Activated CD4-positive, alpha-beta T cell treated with anti-CD3 and anti-CD28 coated beads, Interleukin-2, Interleukin-4, amounts not matched to agents 100 ng/mL and 50 ng/mL, durations not matched to agents 16 hours and 8 hours (primary cell): ENCODE measurements at places on chromosomes 2 and 18.

DNA sequence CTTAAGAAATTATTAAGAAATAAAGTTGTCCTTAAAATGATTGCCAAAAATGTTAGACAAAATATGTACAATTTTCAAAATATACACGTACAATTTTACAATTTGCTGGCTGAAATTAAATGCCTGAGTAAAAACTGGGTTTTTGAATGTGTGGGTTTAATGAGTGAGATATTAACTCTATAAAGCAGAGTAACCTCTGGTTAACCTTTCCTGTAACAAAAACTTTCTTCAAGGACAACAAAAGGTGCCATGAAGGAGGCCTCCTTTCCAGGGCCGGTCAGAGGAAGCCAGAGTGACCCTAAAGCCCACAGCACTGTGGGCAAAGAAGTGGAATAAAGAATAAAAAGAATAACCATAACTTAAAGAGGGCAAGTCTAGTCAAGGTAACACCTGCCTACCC lies 16.5 kb upstream of the MAL start:
- DNase-seq, result no peak

- no peak for DNase-seq
Measured at GRCh38 chr2:140882671-140883620, 1247.9 kb downstream of the LRP1B start.

GRCh38 chr2:160371251-160372009 lies 122.2 kb downstream of the RBMS1 start:
- no peak for DNase-seq

GRCh38 chr2:232873909-232874641 lies 4.0 kb downstream of the SNORC start:
- no peak for DNase-seq

DNA sequence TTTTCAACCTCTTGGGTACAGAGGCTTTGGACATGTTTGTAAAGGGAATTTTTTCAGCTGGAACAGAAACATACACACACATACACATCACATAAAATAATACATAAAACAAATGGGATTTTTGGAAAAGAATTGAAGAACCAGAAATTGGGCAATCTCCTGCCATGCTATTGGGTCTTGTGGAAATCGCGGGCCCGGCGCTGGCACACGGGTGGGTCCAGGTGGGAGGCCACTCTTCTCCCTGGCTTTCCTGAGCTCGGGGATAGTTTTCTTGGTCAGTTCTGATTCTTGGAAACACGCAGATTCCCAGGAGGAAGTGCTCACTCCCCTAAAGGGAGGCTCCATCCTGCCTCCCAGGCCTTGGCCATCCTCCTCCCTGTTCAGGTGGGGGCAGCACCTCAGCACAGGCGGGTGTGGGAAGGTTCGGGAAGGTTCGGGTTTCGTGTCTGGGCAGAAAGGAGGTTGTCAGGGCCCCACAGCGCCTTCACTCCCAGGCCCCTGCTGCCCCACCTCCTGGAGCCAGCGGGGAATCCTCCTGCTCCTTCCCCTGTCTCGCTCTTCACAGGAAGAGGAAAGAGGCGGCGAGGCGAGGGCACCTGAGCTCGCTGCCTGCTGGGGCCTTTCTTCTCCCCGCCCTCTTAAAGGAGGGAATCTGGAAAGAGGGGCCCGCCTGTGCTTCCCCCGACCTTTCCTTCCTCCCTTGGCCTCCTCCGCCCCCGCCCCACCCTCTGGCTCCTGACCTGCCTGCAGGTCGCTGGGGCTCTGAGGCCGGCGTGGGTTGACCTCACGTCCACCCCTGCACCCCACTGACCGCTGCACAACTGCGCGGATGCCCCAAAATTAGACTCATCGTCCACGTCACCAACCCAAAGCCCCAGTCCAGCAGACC lies 97.8 kb upstream of the PXDN start:
- no peak for DNase-seq

DNA sequence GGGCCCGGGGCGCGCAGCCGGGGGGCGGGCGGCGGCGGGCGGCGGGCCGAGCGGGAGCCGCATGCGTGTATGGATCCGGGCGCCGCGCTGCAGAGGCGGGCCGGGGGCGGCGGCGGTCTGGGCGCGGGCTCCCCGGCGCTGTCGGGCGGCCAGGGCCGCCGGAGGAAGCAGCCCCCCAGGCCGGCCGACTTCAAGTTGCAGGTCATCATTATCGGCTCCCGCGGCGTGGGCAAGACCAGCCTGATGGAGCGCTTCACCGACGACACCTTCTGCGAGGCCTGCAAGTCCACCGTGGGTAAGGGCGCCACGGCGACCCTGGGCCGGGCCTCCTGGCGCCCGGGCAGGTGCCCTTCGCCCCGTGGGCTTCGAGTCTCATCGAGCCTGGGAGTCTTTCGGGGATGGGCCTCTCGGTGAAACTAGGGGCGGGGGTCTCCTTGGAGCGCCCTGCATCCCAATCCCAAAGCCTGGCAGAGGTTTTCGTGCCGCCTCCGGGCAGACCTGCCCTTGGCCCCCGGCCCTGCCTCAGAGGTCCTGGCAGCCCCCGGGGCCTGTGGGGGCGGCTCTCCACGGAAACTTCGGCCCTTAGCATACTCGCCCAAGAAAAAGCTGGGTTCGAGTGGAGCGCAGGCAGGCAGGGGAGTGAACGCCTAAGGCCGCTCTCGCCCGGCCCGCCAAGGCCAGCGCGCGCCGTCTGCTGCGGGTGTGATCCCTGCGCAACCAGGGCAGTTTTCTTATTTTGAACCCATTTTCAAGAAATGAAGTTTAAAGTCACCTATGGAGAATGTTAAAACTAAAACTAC lies 622 bp downstream of the RAB12 start:
- no peak for DNase-seq

GRCh38 chr2:191565647-191566198 lies 112.2 kb upstream of the NABP1 start:
- no peak for DNase-seq

DNA sequence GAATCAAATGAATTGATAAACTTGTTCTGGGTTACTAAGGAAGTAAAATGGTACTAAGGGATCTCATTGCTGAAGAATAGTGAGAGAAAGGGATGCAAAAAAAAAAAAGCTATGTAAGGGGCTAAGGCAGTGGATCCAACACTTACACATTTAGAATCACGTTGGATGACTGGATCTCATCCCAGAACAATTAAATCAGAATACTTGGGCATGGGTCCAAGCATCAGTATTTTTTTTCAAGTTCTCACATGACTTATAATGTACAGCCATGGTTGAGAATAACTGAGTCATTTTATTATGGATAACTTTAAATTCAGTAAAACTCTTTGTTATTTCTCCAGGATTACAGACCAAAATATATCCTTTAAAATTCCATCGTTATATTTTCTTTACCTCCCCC lies 8.5 kb downstream of the DSC1 start:
- DNase-seq, result no peak

DNA sequence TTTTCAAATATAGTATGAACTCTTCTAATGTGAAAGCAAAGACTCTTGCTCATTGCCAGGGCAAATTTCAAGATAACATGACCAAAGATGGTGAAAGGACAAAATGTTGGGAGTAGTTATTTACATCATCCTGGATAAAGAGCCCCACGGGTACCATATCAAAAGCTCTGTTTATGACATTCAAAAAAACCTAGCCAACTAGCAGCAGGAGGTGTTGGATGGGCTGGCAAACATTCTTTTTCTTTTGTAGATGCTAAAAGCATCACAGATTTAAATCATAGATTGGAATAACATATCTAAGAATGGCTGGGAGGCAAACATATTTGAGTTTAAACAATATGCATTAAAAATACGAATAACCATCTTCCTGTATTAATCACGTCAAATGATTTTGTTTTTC lies 153.5 kb downstream of the ICOS start:
- DNase-seq, result no peak

- no peak for DNase-seq
Measured at GRCh38 chr18:50401888-50402287, 27.0 kb downstream of the SKA1 start.

DNA sequence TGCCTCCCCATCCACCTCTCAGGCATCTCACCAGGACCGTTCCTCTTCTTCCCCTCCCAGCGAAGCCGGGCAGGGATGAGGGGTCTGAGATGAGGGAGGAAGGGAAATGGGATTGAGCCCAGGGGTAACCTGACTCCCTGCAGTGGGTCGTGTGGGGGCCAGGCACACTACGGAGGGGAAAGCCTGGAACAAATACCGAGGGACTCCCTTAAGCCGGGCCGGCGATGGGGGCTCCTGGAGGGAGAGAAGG lies 250 bp upstream of the SPEG start:
- DNase-seq, result no peak

- DNase-seq, result peak; percentile 79
Measured at GRCh38 chr18:12236934-12237832, 17.0 kb upstream of the CIDEA start.

DNA sequence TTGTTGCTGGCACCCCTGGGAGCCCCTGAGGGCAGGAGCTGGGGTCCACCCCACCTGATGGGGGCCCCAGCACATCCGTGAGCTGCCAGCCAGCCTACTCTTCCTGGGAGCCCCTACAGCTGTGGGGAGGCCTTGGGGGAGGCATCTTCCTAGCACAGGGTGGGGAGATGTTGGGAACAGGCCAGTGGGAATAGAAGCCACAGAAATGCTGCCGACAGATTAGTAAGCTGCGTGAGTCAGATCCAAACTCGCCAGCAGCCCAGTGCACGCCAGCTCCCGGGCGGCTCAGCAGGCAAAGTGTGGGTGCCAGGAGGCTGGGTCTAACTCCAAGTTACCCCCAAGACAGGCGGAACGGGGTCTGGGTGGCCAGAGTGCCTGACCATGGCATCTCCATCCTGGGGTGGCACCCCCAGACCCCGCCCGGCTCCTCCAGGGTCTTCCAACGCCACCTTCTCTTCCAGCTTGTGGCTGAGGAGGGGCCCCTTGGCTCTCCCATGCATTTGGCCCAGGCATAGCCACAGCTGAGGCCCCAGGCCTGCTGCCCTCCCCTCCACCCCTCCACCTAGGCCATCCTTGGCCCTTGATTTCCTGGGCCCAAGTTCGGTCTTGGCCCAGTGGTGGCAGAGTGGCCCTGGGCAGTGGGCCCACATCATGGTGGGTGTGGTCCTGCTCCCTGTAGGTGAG lies 15.3 kb downstream of the CROCC2 start:
- DNase-seq, result no peak

DNA sequence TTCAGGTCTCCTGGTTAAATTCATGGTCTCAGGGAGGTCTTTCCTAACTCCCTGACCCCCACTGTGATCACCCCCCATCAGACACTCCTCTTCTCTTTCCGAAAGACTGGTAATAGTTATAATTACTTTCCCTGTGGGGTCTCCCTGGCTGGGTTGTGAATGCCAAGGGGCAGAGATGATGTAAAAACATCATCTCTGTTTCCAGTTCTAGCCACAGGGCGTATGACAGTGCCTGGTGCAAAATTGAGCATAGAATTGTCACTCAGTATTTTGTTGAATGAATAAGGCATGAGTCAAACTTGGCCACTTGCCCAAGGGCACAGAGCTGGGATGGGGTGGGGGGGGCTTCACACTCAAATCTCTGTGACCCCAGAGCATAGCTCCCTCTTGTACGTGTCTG lies 65.2 kb downstream of the LTBP1 start:
- no peak for DNase-seq

- no peak for DNase-seq
Measured at GRCh38 chr2:190929919-190930318, 49.3 kb downstream of the GLS start.

DNA sequence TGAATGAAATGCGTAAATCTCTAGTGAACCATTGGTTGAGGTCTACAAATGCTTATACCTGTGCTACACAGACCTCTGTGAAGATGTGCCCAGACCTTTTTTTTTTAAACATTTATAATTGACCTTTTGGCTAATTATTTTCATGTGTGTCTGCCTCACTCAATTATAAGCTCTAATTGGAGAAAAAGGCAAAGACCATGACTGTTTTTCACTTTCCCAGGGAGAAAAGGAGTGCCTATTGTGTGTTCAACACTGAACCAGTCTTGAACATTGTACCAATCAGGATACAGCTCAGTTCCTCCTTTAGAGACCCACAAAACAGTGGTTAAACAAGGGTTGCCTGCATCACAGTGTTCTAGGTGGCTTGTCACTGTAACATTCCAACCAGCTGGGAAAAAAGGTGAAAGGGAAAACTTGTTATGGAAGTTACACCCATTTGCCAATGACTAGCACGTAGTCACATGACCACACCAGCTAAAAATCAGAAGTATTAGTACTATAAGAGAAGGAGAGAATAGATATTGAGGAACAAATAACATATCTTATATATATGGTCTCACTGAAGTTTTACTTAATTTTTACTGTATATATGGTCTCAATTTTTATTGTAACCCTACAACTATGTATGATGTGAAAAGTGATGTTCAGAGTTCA lies 13.4 kb downstream of the TANK start:
- DNase-seq, result no peak

GRCh38 chr2:5035057-5035488 lies 657.1 kb upstream of the SOX11 start:
- no peak for DNase-seq

DNA sequence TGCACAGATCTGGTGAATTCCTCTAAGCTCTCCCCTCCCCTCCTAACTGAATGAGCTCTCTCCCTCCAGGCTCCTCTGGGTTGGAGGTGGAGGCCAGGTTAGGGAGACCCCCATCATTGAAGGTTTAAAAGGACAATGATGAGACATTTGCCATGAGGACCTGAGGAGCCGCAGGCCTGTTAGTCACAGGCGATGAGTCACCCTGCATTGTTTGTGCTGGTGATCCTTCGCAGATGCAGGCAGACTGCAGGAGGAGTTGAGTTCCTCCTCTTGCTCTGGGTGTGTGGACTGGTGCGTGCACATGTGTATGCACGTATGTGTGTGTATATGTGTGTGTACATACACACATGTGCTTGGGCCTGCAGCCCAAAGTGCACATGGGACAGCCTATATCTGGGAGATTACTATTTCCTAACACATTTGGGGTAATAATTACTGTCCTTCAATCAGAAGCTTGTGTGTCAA lies 42.0 kb downstream of the MCFD2 start:
- peak; percentile 43 for DNase-seq

DNA sequence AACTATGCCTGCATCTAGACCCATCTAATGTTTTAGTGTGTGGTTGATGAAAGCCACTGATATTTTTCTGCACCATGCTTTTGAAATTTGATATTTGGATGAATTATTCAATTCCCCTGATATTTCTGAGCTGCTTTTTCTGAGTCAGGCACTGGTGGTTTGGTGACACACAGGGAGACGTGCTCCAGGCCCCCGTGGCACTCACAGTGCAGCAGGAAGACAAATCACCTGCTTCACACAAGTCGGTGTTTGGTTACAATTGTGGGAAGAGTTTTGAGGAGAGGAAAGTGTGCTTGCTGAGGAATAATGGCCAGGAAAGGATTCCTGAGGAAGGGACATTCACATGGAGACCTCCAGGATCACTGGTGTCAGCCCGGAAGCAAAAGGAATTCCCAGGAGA lies 179.7 kb downstream of the ACKR3 start:
- DNase-seq, result no peak
